Stimulated activated CD4-positive, alpha-beta T cell treated with anti-CD3 and anti-CD28 coated beads, Interleukin-1b, Interleukin-23, amount 100 ng/mL, for 48 hours (primary cell): ENCODE measurements at places on chromosomes 6 and 20.

DNA sequence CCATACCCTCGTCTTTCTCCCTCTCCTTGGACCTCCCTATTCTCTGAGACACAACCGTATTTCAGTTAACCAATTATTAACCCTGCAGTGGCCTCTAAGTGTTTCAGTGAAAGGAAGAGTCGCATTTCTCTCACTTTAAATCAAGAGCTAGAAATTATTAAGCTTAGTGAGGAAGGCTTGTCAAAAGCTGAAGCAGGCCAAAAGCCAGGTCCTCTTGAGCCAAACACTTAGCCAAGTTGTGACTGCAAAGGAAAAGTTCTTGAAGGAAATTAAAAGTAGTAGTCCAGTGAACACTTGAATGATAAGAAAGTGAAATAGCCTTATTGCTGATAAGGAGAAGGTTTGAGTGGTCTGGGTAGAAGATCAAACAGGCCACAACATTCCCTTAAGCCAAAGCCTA is 58.3 kb downstream of the SNX9 start:
- no peak for DNase-seq

GRCh38 chr6:130928158-130928912 is 101.1 kb downstream of the SMLR1 start:
- DNase-seq, result no peak

DNA sequence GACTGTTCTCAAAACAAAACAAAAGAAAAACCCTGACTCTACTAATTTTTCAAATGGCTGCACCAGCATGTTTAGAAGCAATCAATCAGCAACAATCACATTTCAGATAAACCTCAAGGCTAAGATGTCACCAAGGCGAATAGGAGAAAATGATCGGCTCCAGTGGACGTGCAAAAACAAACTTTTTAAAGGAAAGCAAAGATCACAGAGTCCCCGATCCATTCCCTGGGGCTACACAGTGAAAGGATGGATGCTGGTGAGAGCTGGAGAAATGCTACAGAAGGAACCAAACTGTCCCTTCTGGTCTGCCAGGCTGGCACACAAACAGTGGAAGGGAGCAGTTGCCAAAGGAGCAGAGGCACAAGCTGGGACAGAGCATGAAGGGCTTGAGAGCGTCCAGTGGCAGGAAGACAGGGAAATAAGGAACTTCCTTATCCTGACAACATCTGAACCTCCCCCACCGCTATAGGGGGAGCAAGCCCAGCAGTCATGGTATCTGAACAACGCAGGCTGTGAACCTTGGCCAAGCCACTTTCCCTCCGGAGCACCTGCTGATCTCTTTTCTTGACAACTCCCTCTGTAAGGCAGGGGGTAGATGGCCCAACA is 73.7 kb upstream of the HIVEP1 start:
- no peak for DNase-seq

- DNase-seq, result no peak
These were observed 49.4 kb upstream of the CARMIL1 start for GRCh38 chr6:25229671-25230321.

GRCh38 chr6:161091972-161092701 is 100.6 kb downstream of the MAP3K4 start:
- no peak for DNase-seq
